ENCODE measurements at places on chromosomes 2 and 18. TPM values are rescaled to one million over a fixed set of nuclear protein-coding genes. Genes with fewer than 3 reads are reported as not detected.

The THADA gene
- 11.0 TPM for total RNA-seq

The EN1 gene
- total RNA-seq, result not detected

The DNAH7 gene
- 0.29 TPM for total RNA-seq

The CD28 gene
- total RNA-seq, result not detected

The GPAT2 gene
- 1.7 TPM for total RNA-seq

The NPAS2 gene
- total RNA-seq, result 11.0 TPM

The RAB6C gene
- not detected for total RNA-seq

All from epithelial cell of proximal tubule (primary cell).